Urinary bladder (tissue), 4 donors: ENCODE measurements at places on chromosomes 4 and X. TPM values are rescaled to one million over a fixed set of nuclear protein-coding genes. Genes with fewer than 3 reads are reported as not detected.

DNA sequence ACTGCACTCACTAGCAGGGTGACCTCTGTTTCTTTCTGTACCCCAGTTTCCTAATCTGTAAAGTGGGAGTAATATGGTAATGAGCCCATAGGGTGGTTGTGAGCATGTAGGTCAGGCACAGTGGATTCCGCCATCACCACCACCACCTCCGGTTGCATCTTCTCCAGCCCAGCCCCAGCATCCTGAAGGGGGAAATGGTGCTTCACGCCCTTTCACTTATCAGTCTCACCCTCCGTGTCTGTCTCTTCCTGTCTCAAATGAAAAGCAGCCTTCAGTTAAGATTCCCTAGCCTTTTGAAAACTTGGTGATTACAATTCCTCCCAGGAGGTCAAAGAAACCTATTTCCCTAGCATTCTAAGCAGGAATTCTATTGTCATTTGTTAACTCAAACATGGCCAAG lies 16.9 kb upstream of the XPNPEP2 start:
- DNase-seq: no peak

GRCh38 chr4:155679343-155679742 lies 12.7 kb downstream of the GUCY1A1 start:
- DNase-seq: no peak

- DNase-seq: peak; percentile 13
Measured at GRCh38 chr4:70559211-70559830, 32.7 kb upstream of the AMBN start.

DNA sequence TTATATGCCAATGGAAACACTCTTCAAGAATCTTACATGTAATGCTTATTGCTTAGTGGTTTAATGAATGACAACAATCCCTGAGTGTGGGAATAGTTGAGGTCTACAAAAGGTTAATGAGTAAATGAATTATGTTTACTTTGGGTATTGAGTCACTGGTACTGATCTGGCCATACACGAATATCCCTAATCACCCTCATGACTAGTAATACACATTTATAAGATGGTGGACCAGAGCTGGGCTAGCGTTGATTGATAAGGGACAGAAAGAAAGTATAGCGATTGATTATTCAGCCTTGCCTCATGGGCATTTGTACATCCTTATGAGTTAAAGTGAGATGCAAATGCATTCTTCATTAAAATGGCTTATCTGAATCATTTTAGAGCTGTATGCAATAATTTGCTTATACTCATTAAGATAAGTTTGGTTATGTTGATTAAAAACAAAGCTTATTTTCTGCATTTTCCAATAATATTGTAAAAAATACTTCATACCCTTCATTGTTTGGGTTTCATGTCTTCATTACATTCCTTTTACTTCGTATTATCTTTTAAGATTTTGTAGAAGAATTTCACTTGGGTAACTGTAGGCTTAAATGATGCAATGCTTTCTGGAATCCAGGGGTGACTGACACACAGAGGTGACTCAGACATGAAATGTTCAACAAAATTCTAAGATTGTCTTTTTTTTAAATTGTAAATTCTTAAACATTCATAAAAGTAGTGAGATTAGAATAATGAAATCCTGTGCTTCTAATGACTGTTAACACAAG lies 47.4 kb downstream of the FGF2 start:
- DNase-seq: no peak

DNA sequence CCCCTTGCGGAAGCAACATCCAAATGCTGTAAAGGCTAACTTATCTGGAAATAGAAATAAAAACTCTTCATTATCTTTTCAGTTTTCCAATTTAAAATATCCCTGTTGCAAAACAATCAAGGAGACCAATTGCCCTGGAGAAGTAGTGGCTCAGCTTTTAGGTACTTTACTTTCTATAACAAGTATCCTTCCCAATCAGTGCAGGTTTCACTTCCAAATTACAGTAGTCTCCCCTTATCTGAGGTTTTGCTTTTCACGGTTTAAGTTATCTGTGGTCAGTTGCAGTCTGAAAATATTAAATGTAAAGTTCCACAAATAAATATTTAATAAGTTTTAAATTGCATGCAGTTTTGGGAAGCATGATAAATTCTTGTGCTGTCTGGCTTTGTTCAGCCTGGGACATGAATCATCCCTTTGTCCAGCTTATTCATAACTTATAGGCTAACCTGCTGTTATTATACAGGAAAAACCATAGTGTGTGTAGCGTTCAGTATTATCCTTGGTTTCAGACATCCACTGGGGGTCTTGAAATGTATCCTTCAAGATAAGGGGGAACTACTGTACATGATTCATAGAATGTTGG lies 973.1 kb upstream of the GRID2 start:
- DNase-seq: no peak

DNA sequence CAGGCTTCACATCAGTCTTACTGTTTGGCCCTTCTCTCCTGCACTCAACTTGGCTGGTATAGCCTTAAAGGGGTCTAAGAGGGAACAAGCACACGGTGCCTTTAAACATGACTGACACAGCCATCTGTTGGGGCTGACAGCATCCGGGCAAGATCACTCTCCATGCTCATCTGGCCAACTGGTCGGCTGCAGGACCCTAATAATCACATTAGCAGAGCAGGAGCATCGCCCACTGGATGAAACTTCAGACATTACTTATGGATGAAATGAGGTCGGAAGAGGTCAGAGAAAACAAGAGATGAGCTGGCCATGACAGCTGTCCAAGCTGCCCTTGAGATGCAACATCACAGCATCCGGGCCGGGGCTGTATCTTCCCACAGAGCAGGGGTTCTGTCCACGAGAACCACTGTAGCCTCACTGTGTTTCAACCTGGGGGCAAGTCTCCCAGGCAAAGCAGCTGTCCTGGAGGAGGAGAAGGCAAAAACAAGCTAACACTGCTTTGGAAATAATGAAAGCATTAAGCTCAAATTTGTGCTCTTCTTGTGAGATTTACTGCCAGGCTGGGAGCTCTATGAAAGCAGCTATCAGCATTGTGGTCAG lies 94.4 kb upstream of the TTC29 start:
- DNase-seq: no peak

GRCh38 chr4:107196312-107196711 lies 160.2 kb upstream of the DKK2 start:
- no peak for DNase-seq

- no peak for DNase-seq
Measured at GRCh38 chr4:139245590-139245989, 34.4 kb downstream of the MGARP start.

GRCh38 chr4:165780735-165781134 lies 92.3 kb upstream of the TLL1 start:
- no peak for DNase-seq

GRCh38 chrX:682892-683291 lies 52.3 kb downstream of the SHOX start:
- DNase-seq: no peak

DNA sequence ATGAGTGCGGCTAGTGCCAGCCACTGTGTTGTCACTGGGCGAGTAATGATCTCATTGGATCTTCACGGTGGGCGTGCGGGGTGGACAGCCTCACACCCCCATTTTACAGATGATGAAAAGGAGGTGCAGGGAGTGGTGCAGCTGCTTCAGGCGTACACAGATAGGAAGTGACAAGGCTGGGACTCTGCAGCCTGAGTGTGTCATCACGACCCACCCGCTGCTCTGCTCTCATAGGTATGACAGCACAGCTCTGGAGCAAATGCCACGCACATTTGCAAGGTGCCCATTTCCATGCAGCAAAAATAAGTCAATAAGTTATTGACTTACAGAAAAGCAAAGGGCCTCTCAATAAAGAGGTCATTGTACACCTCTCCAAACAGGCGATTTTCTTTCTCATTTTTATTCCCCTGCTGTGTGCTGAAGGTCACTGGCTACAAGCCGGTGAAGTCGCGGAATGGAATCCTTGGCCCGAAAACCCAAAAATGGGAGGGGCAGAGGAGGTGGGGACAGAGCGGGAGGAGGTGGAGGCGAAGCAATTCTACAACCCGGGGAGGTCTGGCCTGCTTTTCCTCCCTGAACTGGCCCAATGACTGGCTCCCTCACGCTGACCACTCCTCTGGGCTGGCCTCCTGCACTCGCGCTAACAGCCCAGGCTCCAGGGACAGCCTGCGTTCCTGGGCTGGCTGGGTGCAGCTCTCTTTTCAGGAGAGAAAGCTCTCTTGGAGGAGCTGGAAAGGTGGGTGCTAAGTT lies at the start of gene SOD3:
SOD3 (plus strand) TSS at position 658 of the 750 bp plus-strand sequence. CDS start 3,949 bp downstream, outside the sequence.
- DNase-seq: no peak

- no peak for DNase-seq
Measured at GRCh38 chr4:148355442-148356123, 86.6 kb downstream of the NR3C2 start.

The AMELX gene
- total RNA-seq: not detected

- DNase-seq: no peak
Measured at GRCh38 chrX:45353456-45353855, 152.8 kb upstream of the DIPK2B start.

- DNase-seq: no peak
Measured at GRCh38 chr4:244471-244870, 60.8 kb downstream of the ZNF732 start.

The CDS1 gene
- 5.3 TPM for total RNA-seq

The GPC3 gene
- 192 TPM for total RNA-seq

The ASB11 gene
- 0.74 TPM for total RNA-seq

- no peak for DNase-seq
Measured at GRCh38 chr4:41832961-41833360, 84.4 kb upstream of the PHOX2B start.

The SLC4A4 gene
- 11.7 TPM for total RNA-seq

DNA sequence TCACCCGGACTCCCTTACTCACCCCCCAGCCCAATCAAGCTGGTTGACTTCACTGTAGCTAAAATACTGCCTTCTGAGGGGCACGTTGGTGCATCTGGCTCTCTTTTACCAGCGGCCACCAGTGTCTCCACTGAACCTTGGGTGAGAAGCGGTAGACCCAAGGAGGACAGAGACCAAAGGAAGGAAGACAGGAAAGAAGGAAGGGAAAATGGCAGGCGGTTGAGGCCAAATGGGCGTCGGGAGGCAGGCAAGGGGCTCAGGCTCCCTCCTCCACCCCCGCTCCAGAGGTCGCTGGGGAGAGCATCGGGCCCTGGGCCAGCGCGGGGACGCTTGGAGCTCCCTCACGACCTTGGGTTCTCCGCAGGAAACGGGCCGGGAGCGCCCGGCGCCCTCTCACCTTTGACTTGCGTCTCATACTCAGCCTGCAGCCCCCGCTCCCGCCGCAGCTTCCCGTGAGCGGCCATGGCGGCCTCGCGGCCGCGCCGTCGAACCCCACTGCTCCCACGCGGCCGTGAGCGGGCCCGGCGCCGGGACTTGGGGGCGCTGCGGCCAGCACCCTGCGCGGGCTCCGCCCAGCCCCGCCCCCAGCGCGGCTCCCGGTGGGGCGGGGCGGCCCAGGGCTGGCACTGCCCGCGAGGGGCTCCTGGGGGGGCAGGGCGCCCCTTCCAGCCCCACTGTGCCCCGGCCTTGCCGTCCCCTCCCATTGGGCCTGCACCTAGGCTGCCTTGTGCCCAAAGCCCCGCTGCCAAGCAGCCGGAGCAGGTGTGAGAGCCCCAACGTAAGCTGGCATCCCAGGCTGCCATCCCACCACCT lies at the start of gene ARHGAP4:
ARHGAP4 (minus strand) TSS at position 526 of the 813 bp plus-strand sequence; CDS start at position 464, 62 bp downstream.
- DNase-seq: no peak

The CLDN34 gene
- 0.32 TPM for total RNA-seq

DNA sequence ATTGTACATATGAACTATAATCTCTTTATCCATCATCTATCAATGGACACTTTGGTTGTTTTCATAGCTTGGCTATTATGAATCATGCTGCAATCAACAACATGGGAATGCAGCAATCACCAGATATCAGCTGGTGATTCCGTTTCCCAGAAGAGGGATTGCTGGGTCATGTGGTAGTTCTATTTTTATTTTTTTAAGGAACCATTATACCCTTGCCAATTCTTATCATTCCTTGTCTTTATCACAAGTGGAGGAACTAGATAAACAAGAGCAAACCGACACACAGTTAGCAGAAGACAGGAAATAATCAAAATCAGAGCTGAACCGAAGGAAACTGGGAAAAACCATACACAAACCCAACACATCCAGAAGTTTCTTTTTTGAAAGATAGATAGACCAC lies 14.5 kb upstream of the LNX1 start:
- no peak for DNase-seq

DNA sequence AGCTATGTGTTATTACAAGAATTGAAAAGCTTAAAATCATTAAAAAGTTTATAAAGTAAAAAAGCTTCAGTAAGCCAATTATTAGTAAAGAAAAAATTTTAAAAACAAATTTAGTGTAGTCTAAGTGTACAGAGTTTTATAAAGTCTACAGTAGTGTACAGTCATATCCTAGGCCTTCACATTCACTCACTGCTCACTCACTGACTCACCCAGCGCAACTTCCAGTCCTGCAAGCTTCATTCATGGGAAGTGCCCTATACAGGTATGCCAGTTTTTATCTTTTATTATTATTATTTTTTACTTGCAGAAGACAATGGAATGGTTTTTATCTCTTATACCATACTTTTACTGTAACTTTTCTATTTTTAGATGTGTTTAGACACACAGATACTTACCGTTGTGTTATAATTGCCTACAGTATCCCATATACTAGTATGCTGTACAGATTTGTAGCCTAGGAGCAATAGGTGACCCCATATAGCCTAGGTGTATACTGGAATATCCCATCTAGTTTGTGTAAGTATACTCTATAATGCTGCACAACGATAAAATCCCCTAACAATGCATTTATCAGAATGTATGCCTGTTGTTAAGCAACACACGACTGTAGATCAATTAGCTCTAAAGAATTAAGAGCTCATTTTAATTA lies 230.7 kb downstream of the DCLK2 start:
- no peak for DNase-seq
